ENCODE measurements at places on chromosomes 5 and 9.

- no peak for DNase-seq
These were observed 513.1 kb downstream of the PDE4D start for GRCh38 chr5:59380350-59380951.

DNA sequence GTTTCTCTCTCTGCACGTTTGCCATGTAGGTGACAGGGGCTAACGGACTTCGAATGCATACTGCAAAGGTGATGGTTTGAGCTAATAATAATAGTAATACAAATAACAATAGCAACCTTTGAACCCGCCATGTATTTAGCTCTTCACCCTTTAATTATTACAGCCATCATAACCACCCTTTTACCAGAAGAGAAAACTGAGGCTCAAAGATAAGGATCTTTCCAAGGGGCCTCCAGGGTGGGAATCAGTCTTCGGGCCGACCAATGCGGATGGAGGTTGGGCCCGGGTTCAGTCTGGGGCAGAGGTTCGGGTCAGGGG lies 494 bp downstream of the CDKN2AIPNL start:
- no peak for DNase-seq

DNA sequence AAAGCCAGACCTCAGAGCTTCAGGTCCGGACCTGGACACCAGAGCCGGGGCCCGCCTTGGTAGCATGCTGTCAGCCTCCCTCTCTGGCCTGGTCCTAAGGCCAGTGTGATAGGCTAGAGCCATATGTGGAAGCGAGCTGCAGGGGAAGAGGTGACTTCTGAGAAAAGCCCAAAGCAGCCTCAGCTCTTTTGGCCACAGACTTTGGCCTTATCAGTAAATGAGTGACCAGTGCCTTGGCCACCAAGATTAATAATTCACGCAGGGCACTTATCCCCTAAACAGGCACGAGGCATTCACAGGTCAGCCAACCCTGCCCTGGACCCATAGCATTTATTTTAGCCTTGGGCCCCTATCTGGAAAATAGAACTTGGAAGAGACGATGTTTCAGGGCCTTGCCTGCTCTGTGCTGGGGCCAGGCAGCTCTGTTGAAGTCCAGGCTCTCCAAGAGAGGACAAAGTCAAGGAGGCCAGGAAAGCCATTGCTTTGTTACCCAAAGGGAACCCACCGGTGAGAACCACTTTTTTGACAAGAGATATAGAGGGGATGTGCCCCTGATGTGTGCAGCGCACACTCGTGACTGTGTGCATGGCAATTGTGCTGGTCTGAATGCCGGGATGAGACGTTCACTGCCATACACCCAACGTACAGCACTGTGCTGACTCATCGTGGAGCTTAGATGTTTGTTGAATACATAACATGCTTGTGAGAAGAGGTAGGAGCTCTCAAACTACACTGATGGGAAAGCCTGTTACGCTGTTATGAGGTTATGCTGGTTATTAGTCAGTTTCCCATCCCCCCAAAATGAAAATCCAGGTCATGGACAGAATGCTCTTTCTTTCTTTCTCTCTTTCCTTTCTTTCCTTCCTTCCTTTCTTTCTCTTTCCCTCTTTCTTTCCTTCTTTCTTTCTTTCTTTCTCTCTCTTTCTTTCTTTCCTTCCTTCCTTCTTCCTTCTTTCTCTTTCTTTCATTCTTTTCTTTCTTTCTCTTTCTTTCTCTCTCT lies 5.0 kb upstream of the SLC34A1 start:
- DNase-seq, result no peak

DNA sequence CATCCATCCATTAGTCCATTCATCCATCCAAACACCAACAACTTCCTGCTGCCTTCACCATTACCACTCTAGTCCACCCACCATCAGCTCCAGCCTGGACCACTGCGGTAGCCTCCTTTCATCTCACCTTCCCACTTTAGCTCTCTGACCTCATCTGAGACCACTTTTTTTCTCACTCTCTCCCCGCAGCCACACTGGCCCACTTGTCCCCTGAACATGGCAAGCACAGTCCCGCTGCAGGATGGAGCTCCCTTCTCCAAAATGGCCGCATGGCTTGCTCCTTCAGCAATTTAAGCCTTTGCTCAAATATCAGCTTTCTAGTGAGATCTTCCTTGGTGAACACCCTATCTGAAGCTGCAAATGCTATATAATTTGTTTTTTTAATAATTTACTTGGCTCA lies 11.1 kb downstream of the CSF1R start:
- no peak for DNase-seq

- no peak for DNase-seq
These were observed 56.1 kb upstream of the ZNF300 start for GRCh38 chr5:150960791-150961396.

DNA sequence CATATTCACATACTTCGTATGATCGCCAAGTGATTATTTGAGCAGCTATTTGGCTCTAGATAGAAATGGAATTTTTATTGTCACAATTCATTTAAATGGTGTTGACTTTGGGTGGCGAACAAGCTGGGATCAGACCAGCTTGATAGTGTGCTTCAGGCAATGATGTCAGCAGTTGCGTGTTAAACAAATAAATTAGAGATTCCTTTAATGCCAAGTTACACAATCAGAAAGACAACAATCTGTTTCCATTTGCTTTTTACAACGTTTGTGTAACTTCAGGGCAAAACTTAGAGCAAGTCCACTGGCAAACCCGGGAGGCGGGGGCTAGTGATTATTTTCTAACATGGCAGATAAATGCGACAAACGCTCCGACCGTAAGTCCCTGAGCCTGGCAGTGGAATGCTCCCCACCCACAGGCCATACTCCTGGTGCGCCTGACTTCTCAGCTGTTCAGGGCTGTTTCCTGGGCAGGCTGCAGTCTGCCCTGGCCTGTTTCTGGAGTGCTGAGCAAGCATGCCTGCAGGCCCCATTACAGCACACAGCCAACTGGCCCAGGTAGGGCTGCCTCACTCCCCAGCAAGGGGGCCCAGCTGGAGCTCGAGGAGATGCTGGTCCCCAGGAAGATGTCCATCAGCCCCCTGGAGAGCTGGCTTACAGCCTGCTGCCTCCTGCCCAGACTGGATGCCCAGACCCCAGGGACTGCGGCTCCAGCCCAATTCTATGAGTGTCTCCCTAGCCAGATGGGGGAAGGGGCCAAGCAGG lies 88.7 kb downstream of the BASP1 start:
- DNase-seq, result no peak

- DNase-seq, result no peak
These were observed 972.8 kb downstream of the DTWD2 start for GRCh38 chr5:118015511-118015910.

GRCh38 chr9:16058131-16058549 lies 505.3 kb downstream of the CCDC171 start:
- no peak for DNase-seq

DNA sequence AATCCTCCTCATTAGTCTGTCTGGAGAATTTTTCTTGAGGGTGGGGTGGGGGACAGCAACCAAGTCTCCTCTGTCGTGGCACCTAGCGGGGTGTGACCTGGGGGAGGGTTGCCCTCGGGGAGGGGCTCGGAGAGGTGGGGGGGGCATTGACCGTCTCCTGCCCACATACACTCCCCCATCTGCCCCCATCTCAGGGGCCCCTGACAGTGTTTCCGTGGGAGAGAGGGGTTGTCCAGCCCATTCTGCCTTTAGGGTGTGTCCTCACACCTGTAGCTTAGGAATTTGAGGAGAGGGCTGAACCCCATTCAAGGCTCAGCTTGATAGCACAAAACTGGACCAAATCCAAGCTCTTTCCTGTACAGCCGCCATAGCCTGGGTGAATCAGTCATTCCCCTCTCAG lies 5.9 kb upstream of the CXXC5 start:
- DNase-seq, result no peak

DNA sequence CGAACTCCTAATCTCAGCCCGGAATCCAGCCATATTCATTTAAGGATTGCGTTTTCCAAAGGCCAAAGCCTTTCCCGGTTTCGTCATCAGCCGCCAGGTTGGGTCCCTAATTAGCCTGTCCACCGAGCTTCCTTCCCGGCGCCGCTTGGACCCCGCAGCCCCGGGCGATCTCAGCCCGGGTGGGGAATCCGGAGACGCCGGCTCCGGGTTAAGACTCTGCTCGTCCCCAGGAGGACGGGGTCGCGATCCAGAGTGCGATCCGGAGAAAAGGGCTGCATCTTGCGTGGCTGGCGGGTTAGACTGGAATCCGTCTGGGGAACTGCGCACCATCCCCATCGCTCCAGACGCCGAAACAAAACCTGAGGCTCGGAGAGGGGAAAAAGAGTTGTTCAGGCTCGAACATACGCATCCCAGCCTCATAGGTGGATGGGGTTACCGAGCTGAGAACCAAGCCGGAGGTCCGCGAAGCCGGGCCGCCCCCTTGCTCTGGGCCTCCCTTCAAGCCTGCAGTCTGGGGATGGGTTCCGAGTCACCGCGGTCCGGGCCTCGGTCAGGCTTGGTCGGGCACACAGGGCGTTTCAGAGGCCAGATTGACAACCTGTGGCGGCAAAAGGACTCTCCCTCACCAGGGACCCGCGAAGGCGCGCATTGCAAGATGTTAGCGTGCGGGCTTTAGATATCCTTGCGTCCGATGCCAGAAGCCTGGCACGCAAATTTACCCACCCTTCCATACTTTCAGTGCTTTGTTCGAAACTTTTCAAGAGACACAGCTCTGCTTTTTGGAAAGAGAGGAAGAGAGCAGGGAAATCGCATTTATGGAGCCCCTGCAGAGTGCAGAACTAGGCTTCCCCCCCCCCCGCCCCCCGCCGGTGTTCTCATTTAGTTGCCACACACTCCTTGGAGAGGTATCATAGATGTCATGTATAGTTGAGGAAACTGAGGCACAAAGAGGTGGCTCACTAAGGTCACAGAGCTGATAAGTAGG lies 7.9 kb downstream of the MSX2 start:
- DNase-seq, result no peak

DNA sequence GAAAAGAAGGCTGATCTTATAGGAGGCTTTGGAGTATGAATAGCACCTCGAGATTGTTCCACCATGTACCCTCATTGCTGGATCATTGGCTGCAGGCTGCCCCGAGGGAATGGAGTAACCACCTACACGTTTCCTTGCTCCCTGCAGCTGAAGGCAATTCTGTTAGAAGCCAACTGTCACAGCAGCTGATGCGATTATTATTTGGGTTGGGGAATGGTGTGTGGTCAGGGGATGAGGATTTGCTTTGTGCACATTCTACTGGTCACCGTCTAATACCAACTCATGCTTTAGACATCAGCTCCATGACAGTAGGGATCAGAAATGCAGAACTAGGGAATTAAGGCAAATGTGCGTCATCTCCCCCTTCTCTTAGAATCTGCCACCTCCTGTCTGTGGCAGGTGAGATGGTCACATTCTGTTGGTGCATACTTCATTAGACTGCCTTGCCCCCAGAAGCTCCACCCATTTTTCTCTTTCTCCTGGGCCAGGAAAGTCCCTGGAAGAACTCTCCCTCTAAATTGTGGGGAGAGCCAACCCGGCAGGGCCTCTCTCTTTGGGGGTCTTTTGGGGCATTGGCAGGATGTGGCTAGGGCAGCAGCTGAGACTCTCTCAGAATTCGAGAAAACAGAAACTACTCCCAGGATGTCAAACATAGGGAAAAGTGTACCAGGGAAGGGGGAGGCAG lies 32.8 kb downstream of the NEUROG1 start:
- DNase-seq, result no peak

DNA sequence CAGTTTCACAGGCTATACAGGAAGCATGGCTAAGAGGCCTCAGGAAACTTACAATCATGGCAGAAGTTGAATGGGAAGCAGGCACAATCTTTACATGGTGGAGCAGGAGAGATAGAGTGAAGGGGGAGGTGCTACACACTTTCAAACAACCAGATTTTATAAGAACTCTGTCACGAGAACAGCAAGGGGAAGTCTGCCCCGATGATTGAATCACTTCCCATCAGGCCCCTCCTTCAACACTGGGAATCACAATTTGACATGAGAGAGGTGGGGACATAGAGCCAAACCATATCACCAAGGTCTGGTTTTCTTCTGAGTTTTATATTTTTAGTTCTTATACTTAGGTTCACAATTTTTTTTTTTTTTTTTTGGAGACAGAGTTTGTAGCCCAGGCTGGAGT lies 16.1 kb downstream of the ZCCHC9 start:
- DNase-seq, result no peak

DNA sequence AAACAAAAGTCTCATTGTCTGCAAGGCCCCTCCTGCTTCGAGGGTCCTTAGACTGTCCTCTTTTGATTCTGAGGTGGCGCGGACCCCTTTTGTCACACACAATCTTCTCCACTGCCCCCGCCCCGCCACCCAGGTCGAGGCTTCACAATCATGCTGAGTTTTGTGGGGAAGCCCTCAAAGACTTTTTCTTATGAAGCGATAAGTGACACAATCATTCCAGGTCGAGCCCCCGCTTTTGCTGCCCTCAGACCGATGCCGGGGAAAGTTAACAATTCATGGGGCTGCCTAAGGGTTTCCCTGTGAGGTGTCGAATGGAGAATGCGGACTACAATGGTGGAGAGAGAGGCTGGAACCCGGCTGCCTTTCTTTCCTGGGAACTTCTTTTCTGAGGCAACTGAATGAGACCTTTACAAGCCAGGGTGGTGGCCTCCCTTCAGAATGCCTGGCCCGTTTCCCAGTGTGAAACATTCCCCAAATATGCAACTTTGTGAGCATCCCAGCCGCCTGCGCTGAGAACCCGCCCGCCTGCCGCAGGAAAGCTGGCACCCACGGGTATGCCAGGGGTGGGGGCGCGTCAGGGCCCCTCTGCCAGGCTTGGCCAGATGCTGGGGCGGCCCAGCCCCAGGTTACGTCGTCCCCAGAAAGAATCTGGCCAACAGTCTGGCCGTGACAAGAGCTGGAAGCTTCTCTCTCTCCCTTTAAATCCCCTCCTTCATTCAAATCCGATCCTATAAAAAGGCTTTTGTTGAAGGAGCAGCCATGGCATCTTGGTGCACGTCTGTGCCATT lies 71.9 kb downstream of the MAP1B start:
- no peak for DNase-seq

- DNase-seq, result no peak
These were observed 4.7 kb upstream of the PSMB7 start for GRCh38 chr9:124419832-124420489.

All from stimulated activated CD8-positive, alpha-beta memory T cell treated with anti-CD3 and anti-CD28 coated beads, Interleukin-2, amount 100 ng/mL, for 48 hours (primary cell).